ENCODE measurements at places on chromosomes 5 and 9.

DNA sequence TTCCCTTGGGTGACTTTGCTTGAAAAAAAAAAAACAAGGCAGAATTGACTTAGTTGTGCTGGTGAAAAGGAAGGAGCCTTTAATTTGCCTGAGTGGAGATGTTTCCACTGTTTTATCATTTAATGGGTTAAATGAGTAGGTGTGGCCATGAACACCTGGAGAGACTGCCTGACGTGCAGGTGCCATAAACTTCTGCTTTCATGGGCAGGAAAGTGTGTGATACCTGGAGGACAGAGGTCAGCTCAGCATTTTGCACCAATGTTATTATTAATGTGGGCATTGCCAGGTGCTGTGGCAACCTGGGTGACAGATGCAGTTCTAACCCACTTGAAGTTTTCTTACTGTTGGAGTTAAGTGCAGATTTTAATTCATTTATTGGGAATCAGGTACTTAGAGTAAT lies 145.4 kb downstream of the CD180 start:
- no peak for DNase-seq

- DNase-seq = no peak
Measured at GRCh38 chr9:123645762-123646161, 284.2 kb downstream of the DENND1A start.

- peak; percentile 67 for DNase-seq
Measured at GRCh38 chr5:16489322-16489791, 23.8 kb upstream of the ZNF622 start.

DNA sequence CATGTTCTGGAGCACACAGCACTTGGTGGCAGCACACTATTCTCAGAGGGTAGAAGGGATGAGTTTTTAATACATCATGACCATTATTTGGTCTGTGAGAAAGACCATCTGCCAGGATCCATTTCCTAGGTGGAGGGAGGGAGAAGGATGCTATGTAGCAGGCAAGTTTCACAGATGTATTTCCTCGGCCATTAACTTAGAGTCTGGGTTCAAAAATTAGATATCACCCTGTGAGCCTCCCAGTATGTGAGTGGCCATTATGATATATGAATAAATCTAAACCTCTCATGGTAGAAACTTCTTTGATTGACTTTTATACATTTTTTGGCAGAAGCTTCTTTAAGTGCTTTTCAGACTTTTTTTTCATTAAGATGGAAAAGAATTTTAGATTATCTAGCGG lies 133.9 kb downstream of the SREK1 start:
- DNase-seq = no peak

DNA sequence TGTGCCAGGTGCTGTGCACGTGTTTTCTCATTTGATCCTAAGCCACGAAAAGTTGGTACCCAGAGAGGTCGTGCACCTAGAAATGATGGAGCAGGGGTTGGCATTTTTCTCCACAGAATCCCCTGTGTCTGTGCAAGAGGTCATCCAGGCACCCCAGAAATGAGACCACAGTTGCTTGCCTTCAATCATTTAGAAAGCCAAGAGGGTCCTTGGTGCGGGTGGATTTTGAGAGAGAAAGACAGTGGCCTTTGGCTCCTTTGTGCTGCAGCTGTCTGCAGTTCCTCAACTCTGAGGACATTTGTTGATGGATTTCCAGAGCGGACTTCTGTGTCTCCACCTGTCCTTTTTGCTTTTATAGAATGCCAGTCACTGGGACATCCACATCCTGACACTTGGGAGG lies 33.8 kb upstream of the SPRY4 start:
- DNase-seq = no peak

- no peak for DNase-seq
Measured at GRCh38 chr5:74250304-74251102, 390.0 kb downstream of the ENC1 start.

GRCh38 chr5:68711293-68712200 lies 382.3 kb upstream of the SLC30A5 start:
- no peak for DNase-seq

DNA sequence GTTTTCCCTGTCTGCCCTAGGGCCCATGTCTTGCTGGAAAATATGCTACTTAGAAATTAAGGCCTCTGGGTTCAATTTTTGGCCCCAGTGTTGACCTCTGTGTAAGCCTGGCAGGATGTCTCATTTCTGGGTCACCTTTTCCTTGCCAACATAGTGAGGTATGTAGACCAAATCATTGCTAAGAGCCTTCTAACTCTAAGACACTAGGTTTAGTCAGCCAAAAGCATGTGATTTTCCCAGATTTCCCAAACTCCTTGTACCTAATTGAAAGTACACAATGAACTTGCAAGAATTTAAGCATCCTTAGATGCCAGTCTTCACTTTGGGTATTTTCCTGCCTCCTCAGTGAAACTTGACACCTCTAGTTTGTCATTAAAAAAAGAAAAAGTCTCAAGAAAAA lies 77.0 kb downstream of the GALNT10 start:
- DNase-seq = no peak

DNA sequence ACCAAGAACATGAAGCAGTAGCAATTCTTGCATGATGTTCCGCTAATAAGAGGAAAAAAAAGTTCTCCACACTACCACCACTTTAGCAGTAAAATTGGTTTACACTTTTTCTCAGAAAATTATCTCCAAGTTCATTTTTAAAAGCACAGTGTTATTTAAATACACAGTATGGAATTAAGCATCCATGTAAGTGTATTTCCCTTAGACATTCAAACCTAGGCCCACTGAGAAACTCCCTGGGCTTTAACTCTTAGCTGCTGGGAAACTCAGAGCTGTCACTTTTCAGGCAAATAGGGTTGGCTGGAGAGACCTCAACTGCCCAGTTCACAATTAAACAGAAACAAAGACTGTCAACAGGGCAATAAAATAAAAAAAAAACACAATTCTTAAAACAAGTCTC lies 2.7 kb downstream of the GNAQ start:
- no peak for DNase-seq

- DNase-seq = no peak
Measured at GRCh38 chr5:4366628-4367027, 771.0 kb downstream of the IRX1 start.

DNA sequence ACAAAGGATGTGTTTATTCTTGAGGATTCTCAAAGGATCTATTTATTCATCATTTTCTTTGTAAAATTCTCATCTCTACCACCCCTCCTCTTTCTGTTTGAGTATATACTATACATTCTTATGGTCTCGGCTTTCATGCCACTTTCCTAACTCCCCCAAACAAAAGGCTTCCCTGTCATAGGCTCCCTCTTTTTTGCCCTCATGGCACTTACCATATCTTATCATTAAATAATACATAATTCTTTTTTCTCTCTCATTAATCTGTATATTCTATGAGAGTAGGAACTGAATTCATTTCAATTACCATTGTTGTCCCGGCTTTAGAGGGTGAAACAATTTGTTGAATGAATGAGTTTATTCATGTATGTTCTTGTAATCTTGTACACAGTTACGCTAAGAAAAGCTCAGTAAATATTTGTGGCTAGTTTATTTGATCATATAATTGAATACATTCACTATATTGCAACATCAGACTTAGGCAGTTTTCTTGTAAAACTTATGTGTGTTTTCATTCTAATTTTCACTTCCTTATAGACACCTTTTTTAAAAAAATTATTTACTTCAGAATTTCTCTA lies 254.6 kb downstream of the EDIL3 start:
- no peak for DNase-seq

- no peak for DNase-seq
Measured at GRCh38 chr5:140883927-140884697, 2.2 kb downstream of the PCDHA13 start.

GRCh38 chr9:105299190-105299854 lies 54.9 kb downstream of the SLC44A1 start:
- no peak for DNase-seq

DNA sequence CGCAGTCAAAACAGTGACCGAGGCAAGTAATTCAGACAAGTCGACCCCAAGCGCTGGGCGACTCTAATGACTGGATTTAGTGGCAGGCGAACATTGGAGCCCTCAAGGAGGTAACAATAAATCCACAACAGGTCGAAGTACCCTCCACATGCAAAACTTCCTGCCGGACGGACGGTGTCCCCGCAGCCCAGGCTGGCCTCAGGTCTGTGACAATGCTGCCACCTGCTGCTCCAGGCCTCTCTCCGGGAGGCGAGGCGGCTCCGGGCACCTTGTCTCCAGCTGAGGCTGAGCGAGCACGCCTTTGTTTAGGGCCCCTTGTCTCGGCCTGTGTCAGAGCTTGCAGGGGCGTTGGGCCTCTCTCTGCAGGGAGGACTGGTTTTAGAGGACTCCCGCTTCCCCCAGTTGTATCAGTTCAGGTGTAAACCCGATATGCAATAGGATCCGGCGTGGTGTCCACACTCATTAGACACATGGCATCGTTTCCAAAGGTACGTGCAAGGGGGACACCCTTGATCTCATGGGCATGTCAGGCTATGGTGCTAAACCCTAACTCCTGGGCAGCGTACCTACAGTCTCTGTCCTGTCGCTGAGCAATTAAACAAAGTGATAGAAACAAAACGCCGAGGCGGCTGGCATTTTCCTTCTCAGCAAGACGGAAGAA lies 628.0 kb upstream of the ADAMTS16 start:
- no peak for DNase-seq

DNA sequence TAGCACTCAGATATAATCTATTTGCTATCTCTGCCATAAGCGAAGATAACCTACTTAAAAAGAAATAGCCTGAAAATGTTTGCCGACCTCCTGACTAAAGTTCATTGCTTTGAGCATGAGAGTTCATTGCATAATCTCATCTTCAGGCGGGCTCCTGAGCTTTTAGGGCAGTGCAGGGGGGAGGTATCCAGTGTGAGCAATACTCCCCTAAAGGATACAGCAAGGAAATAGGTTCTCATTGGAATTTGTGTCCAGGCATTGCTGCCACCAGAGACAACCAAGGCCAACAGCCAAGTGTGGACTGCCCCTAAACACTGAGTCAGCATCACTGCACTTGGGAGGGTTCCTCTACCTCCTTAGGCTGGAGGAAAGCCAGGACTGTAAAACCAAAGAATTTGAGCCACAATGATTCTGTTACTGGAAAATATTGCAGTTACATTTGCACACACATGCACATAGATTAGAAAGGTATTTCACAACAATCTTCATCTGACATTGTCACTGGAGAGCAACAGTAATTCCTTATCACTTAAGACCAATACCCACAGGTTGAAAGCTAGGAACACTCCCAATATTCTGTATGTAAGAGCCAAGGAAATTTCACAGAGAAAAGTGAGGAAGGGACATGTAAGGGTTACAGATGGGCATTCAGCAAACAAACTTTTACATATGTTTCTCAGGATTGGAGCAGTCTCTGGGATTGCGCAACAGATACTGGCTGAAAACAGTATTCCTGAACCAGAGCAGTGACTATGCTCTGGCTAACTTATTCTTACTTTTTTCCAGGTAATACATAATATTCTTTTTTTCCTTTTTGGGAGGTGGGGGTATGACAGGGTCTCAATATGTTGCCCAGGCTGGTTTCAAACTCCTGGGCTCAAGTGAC lies 98.6 kb upstream of the TLE1 start:
- DNase-seq = no peak

- DNase-seq = no peak
Measured at GRCh38 chr5:125856949-125857348, 566.3 kb upstream of the GRAMD2B start.

DNA sequence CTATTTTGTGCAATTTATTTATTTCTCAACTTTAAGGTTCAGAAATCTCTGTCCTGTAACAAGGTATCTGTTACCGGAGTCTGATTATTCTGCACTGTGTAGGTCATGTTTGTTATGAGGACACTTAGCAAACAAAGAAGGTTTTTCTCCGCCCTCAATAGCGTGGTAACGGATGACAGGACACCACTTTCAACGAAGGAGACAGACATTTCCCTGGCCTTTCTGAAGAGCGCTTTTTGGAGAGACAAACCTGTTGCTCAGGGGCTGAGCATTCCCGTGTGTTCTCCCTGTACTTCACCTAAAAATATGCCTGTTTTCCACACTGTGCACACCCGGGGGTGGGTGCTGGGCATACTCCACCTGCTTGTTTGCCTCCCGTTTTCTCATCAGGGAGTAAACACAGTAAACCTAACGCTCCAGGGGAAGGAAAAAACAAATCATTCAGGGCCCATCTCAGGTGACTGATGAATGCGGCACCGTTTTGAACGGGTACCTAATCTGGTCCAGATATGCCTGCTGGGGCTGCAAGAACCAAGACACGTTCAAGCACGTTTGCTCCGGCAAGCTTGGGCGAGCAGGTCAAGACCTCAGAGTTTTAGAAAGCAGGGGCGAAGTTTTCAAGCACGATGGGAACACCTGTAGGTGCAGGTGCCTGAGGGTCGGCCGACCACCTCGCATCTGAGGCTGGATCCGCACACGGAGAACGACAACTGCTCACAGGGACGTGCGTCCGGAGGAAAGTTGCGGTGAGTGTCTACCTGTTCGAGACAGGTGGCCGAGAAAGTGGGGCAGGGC lies 859 bp downstream of the RETREG1 start:
- peak; percentile 25 for DNase-seq

DNA sequence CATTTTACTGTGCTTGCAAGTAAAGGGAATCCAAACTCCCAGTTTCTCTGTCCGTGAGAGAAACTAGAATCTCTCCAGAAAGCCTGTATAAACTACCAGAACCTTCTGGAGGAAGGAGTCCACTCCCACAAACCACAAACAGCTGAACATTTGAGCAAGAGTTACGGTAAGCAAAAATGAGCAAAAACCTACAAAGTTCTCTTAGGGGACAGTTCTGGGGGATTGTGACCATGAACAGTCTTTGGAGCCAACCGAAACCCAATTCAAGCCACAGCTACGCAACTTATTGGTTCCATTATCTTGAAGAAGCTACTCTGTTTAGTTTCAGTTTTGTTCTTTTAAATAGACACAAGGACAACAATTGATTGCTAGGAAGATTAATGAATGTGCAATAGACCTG lies 330.6 kb downstream of the ASTN2 start:
- DNase-seq = no peak

DNA sequence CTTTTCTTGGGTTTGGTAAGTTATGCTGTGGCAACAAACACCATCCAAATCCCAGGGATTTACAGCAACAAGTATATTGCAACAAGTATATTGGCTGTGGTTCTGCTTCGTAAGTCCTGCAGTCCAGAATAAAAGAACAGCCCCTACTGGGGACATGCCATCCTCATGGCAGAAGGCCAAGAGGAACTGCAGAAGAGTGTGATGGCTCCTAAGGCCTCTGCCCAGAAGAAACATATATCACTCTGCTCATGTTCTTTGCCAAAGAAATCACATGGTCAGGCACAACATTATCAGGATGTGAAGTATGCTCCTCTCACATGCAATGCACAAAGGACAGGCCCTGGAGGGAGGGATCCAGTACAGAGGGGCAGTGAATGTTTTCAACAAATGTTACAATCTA lies 159.6 kb upstream of the TAS2R1 start:
- no peak for DNase-seq

DNA sequence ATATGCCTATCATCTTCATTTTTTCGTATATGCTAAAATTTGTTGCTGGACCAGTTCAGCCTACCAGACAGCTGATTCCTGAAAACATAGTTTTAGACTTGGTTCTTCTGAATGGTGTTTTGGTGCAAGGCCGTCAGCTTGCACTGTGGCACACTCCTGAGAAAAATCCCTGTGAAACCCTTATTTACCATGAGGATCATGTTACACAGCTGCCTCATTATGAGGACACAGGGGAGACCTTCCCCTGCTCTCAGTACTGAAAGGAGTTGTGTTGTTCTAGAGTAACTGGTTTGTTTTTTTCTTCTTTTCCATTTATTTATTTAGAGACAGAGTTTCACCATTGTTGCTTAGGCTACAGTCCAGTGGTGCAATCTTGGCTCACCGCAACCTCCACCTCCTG lies 37.6 kb downstream of the MAST4 start:
- DNase-seq = peak; percentile 57

- DNase-seq = no peak
Measured at GRCh38 chr5:73693573-73694061, 67.6 kb downstream of the ARHGEF28 start.

GRCh38 chr5:165885623-165886350 lies 2380.4 kb downstream of the MAT2B start:
- no peak for DNase-seq

GRCh38 chr5:43893951-43894684 lies 291.1 kb downstream of the NNT start:
- DNase-seq = no peak

All from NCI-H774 (cell line).